ENCODE measurements at places on chromosomes 1 and 21.
A peak's percentile ranks its signal among the peaks of the same experiment; 100 is the strongest.

- DNase-seq, result no peak
Measured at GRCh38 chr21:26397545-26397944, 175.5 kb downstream of the CYYR1 start.

DNA sequence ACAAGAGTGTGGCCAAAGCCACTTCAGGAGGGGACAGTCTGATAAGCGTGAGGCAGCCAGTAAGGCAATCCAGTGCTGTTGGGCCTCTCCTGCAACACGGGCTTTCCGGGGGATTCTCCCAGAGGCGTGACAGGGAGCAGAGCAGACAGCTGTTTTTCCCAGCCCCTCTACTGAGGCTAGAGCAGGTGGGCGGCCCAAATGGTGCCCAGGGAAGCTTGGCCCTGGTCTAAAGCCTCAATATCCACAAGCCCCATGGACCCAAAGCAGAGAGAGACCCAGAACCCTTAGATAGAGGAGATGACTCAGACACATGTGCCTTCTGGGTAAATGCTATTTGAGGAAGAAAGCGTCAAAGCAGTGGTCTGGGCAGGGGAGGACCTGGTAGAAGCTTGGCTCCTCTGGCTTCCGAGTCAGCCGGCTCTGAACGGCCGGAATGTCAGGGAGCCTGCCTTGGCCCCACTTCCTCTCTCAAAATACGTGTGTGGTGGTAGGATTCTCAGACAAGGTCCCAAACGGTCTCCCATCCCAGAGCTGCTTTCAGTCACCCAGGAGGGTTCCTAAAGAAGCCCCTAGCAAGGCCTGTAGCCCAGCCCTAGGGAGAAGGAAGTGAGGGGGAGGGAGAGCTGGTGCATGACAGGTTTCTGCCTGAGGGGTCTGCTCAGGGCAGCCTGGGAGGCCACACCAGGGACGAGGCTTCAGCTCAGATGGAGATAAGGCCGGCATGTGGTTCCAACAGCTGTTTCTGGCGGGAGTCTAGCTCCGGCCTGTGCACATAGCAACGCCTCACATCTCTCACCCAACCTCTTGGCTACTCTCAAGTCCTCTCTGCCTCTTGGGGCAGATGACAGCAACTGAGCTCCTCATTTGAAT lies 28.8 kb downstream of the PIK3C2B start:
- DNase-seq, result no peak

GRCh38 chr1:54120698-54121481 lies 31.9 kb downstream of the CDCP2 start:
- DNase-seq, result no peak

DNA sequence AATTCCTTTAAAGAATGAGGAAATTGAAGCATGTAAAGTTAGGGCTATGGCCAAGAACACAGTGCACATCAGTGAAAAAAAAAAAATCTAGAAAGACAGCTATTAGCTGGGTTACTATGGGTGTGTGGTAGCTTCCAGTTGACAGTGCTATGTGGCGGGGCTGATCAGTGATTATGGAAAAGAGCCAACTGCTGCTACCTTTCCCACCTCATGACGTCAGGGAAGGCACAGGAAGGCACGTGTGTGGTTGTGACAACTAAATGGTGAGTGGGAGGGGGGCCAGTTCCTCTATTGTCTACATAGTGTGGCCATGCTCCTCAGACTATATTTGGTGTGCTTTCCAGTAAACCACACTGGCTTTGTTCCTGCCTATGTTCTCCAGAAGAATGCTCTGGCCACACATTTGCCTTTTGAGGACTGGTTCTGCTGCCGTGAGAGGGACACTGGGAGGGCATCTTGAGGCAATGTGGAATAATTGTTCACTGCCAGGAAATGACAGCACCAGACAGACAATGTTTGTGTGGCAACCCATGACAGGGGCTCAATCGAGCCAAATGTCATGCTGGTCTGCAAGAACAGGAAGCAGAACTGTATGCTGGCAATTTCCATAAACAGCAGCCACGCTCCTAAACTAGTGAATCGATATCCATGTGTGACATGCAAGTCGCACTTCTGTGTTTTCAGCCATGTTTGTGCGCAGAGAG lies 3.0 kb upstream of the SDE2 start:
- DNase-seq, result peak; percentile 33

DNA sequence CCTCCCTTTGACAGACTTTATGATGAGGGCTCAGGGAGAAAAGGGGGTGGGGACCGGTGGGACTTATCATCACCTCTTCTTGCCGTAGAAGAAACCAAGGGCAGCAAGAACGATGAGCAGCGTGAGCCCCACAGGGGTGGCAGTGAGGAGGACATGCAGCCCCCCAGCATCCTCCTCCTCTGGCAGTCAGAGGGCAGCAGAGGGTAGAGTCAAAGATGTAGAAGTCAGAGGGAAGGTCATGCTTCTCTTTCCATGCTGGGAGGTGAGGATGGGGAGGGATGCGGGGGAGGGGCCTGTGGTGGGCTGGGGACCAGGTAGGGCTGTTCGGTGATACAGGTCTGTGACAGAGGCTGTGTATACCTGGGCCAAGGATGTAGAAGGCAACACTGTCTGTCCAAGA lies 14.8 kb downstream of the INSRR start:
- no peak for DNase-seq

DNA sequence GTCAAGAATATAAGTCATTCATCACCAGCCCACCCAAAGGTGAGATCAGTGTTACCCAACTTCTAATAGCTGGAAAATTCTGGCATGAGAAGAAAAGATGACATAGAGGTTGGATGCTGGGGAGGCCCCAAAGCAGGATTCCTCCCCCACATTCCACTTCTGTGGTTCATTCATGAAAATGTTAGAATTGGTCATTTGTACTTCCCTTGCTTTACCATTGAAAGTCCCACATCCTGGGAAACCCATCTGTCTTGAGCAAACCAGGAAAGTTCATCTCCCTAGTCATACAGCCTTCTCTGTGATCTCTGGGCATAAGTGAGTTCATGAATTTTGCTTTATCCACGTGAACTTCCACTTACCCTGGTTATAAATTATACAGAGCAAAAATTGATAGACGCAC lies 66.8 kb downstream of the SERINC2 start:
- no peak for DNase-seq

GRCh38 chr1:53615101-53615500 lies 123.9 kb downstream of the GLIS1 start:
- DNase-seq, result no peak

DNA sequence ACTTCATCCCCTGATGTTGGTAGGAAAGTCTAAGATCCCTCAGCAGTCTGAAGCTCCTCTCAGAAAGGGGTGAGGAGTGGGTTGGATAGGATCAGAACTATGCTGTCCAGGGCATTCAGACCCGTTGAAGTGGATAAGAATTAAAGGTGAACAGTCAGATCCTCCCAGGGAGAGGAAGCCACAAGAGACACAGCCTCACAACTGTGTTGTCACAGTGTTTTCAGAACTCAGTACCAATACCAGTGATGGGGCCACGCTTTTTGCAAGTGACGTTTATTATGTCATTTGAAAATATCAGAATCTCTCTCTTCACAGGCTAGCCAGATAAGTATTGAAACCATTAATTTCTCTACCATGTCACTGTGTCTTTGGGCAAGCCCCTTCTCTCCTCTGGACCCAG lies 15.4 kb upstream of the EPS15 start:
- DNase-seq, result no peak

DNA sequence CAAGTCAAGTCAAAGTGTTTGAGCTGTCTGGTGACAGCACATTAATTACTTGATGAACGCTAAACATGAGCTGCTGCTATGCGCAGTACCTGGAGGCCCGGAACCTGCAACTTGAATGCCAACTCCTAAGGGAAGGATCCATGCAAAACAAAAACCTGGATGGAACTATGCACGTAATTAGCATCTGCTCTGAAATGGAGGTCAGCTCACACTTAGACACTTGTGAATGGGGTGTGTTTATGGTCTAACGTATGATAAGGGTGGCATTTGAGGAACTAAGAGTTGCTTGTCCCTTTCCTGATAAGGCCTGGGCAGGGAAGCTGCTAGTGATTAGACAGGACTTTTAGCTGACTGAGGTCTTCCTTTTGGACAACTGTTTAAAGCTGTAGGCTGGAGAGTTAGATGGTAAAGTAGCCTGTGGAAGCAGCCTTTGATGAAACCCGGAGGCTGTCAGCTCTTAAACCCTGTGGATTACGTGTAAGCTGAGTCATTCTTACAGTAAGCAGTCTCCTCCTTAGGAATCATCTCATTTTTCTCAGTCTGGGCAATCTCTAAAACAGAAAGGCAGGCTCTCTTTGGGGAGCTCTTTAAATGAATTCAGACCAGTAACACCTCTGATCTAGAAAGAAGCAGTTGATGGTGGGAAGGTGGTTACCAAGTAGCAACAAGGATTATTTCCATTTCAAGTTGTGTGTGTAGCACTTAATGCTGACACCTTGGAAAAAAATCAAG lies 6.8 kb downstream of the TENT5C start:
- no peak for DNase-seq

Measured in NCI-H187 (cell line).